AG08395 (cell line): ENCODE measurements at places on chromosomes 16 and 17.

- DNase-seq = no peak
Observed at GRCh38 chr17:8719291-8720246, 25.1 kb downstream of the CCDC42 start.

- DNase-seq = peak; percentile 72
Observed at GRCh38 chr17:66165537-66166123, 26.3 kb downstream of the CEP112 start.

- DNase-seq = no peak
Observed at GRCh38 chr17:35773129-35773528, 12.4 kb downstream of the C17orf50 start.

GRCh38 chr16:2362218-2362617, 21.7 kb upstream of the ABCA3 start:
- no peak for DNase-seq

- DNase-seq = no peak
Observed at GRCh38 chr17:79832218-79833109, 6.8 kb downstream of the CBX4 start.

DNA sequence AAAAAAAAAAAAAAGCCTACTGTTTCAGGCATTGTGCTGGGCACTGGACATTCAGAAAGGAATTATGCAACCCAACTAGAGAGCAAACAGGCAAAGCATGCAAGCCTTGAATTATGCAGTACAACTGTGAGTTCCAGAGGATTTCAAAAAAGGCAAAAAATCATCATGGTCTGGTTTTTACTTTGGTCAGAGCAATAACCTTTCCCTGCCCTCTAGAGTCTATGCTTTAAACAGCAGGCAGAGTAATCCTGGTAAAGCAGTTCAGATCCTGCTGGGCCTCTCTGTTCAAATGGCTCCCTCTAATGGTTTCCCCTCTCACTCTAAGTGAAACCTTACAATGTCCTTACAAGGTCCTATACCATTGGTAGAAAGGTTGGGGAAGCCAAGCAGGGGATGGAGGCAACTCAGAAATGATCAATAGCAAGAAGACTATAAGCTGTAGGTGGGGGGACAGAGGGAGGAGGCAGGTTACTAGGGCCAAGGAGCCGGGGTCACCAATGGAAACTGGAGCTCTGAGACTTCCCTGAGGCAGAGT, 4.6 kb upstream of the TAF15 start:
- peak; percentile 94 for DNase-seq

GRCh38 chr17:48718227-48718760, 4.0 kb downstream of the PRAC1 start:
- DNase-seq = no peak

GRCh38 chr16:24700549-24701392, 28.7 kb upstream of the TNRC6A start:
- DNase-seq = peak; percentile 98
